ENCODE measurements at places on chromosomes 2 and 18. TPM values are rescaled to one million over a fixed set of nuclear protein-coding genes. Genes with fewer than 3 reads are reported as not detected.

GRCh38 chr18:55779691-55780585 is 191.9 kb upstream of the TCF4 start:
- no peak for DNase-seq

DNA sequence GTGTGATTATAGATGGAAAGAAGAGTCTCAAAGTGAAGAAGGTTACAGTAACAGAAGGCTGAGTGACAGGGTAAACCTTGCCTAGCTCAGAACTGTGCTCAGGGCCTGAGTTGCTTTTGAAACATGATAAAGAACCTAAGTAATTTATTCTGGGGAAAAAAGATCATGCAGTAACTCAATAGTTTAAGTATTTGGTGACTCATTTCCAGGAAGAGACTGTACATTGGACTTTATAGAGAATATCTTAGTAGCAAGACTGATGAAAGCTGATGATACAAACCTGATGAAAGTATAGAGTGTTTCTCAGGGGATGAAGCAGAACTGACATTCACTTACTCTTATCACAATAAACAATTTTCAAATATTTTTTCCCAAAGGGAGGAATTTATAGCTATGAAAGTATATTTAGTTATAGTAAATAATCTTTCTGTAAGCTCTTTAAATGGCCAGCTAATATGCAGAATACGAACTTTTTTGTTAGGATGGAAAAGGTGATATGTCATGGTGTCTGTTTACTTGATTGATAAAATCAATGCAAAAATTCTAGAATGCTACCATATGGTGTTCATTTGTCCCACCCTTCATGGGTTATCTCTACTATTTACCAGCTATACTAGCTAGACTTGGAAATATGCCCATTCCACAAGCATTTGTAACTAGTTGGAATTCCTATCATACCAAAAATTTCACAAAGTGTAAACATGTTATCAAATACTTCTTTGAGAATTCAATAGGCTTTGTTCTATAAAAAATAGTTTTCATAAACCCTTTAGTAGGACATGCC is 1265.5 kb upstream of the ACVR2A start:
- DNase-seq = peak; percentile 12

DNA sequence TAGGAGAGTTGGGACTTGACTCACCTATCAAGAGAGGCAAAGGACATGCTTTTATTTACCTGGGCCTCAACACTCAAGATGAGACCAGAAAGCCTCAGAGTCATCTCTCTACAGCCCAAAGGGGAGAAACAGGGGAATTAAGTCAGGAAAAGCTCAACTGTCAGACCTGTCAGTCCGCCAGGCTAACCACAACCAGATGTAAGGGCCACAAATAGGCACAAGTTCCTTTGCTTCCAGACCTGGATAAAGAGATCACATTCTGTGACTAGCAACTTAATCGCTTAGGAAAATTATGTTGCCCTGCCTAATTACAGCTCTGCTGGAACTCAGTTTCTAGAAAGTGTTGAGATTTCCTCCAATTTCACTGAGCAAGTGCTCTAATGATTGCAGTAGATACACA is 67.9 kb downstream of the ANKRD44 start:
- no peak for DNase-seq

DNA sequence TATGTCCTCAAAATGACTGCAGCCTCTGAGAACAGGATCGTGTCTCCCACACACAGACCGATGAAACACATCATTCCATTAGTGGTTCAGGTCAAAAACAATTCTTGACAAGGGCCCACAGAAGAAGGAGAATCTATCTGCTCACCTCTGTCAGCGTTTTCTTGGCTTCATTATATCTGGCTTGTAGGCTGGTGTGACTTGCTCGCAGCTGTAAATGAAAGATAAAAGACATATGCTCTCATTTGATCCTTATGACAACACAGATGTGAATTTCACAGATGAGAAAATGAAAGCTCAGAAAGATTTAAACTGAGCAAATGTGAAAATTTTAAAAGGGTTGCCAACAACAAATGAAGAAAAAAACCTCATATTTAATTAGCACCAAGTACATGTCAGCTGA is 61.6 kb downstream of the CCDC93 start:
- DNase-seq = no peak

The TUBA4B gene
- total RNA-seq = not detected

- DNase-seq = no peak
Measured at GRCh38 chr2:189528617-189529016, 52.0 kb downstream of the SLC40A1 start.

DNA sequence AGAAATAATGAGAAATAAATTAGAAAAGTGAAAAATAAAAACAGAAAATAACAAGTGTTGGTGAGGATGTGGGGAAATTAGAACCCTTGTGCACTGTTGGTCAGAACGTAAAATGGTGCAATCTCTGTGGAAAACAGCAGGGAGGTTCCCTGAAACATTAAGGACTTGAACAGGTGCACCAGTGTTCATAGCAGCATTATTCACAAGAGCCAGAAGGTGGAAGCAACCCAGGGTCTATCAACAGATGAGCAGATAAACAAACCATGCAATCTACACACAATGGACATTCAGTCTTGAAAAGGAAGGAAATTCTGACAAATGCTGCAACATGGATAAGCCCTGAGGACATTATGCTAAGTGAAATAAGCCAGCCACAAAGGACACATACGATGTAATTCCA is 58.2 kb upstream of the TFCP2L1 start:
- DNase-seq = no peak

DNA sequence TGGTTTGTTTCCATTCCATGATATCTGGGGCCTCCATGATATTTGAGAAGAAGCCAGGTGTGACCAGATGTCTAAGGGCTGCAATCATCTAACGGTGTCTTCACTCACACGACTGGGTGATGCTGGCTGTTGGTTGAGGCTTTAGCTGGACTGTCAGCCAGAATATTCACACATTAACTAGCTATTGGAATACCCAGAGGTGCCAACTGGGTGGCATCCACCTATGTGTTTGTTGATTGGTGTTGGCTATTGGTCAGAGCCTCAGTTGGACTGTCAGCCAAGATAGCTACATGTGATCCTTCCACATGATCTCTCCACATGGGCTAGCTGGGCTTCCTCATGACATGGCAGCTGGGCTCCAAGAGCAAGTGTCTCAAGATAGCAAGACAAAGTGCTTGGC is 117.4 kb downstream of the CDCA7 start:
- DNase-seq = no peak

The CTAGE1 gene
- total RNA-seq = not detected

GRCh38 chr2:133943108-133943507 is 310.8 kb upstream of the MGAT5 start:
- DNase-seq = no peak

- DNase-seq = peak; percentile 72
Measured at GRCh38 chr2:43399515-43400264, 173.3 kb upstream of the ZFP36L2 start.

DNA sequence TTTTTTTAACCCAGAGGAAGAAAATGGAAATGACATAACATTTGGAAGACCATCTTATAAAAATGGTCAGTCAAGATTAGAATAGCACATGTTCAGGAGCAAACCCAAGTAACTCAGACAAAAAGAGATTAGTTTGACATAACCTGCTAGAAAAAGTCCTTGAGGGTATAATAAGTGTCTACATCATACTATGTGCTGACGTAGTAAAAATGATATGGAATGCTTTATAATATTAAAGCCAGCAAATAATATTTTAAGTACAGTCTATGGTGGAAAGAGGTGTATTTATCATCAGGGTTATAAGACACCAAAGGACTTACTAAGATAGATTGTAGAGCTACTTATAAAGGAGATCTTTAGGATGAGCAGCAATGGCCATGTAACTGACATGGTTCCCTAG is 169.0 kb downstream of the LTBP1 start:
- no peak for DNase-seq

- no peak for DNase-seq
Measured at GRCh38 chr2:152176113-152176714, 651 bp upstream of the STAM2 start.

GRCh38 chr2:131724019-131724418 is 196.3 kb downstream of the CCDC74A start:
- DNase-seq = no peak

DNA sequence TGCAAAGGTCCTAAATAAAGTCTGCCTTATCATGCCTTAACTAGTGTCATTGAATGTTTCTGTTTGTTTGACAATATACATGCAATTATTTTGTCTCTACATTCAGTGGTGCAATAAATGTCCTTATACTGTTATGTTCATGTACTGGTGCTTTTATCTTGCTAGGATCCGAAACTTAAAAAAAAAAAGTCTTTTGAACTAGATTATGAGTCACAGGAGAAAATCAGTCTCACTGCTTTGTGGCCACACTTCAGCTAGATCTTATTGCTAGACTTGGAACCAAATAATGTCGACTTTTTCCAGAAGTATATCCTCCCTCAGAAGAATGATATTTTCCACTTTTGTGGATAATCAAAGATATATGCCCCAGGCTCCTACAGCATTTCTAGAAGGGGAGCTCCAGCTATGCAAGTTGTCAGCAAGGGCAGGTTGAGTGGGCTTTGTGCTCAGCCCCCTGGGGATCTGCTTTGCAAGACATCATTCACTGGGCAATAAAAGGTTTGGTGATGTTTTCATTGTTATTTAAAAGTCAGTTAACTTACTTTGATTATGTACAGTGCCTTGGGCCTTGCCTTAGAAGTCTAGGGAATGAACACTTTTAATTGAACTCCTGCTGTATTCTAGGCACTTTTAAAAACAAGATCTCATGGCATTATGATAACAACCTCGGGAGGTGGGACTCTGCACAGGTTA is 157.1 kb upstream of the LRRTM1 start:
- DNase-seq = no peak

- DNase-seq = no peak
Measured at GRCh38 chr2:60485055-60485454, 68.4 kb downstream of the BCL11A start.

The CPLX4 gene
- total RNA-seq = not detected

GRCh38 chr18:77044866-77045664 is 87.5 kb downstream of the MBP start:
- DNase-seq = no peak

DNA sequence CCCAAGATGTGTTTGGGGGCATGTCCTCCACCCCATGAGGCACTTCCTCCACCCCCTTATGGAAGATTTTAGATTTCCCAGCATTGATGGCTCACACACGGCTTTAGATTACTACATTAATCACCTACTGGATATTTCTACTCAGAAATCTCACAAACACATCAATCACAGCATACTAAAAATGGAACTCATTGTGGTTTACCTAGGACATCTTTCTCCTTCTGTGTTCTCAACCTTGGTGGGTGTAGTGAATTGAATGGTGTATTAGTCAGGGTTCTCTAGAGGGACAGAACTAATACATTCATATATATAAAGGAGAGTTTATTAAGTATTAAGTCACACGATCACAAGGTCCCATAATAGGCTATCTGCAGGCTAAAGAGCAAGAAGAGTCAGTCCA is 82.1 kb upstream of the CYRIA start:
- no peak for DNase-seq

DNA sequence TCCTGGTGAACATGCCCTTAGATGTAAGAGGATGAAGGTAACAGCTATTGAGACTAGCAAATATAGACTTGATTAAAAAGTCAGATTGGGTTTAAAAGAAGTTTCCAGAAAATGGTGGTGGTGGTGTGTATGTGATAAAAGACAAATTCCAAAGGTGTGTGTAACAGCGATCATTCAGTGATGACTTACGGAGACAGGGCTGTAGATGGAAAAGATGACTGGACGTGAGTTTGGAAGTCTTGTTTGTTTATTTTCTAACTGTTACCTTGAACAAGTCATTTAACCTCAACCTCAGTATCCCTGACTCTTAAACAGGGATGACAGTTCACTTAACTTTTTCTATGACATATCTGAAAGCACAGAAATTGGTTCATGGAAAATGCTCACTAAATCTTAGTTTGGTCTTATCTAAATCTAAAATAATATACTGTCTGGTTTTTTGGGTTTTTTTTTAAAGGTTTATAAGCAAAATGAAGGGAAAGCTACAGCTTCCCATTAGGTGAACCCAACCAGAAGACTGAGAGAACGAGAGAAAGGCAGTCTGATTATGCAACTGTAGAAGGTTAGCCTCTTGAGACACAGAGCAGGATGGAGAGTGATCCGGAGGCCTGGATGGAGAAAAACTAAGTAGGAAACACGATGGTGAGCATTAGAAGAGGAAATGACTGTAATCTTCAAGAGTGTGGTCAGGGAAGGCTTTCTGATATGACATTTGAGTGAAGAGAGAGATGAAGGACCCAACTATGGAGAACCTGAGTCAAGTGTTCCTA is 71.9 kb downstream of the TCF4 start:
- no peak for DNase-seq

The MEP1B gene
- total RNA-seq = not detected

The SMIM21 gene
- not detected for total RNA-seq

DNA sequence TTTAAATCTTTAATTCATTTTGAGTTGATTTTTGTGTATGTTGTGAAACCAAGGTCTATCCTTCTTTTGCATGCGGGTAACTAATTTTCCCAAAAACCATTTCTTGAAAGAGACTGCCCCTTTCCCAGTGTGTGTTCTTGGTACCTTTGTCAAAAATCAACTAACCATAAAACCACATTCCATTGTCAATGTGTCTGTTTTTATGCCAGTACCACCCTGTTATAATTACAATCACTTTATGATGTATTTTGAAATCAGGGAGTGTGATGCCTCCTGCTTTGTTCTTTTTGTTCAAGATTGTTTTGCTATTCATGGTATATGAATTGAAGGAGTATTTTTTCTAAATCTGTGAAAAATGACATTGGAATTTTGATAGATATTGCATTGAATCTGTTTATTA is 689.6 kb downstream of the TSN start:
- no peak for DNase-seq

The PRSS56 gene
- not detected for total RNA-seq

- DNase-seq = no peak
Measured at GRCh38 chr2:85011098-85011497, 40.1 kb downstream of the KCMF1 start.

- no peak for DNase-seq
Measured at GRCh38 chr2:164220265-164220664, 401.0 kb downstream of the GRB14 start.

GRCh38 chr18:77470569-77471413 is 221.1 kb downstream of the GALR1 start:
- DNase-seq = no peak

- DNase-seq = no peak
Measured at GRCh38 chr2:159195697-159196096, 90.8 kb downstream of the WDSUB1 start.

The XIRP2 gene
- total RNA-seq = not detected

GRCh38 chr2:110973262-110973661 is 147.5 kb upstream of the BCL2L11 start:
- no peak for DNase-seq

The KIF1A gene
- 1.4 TPM for total RNA-seq

- DNase-seq = no peak
Measured at GRCh38 chr2:36562973-36563532, 34.9 kb downstream of the FEZ2 start.
